ENCODE measurements at places on chromosomes 16 and 17. TPM values are rescaled to one million over a fixed set of nuclear protein-coding genes. Genes with fewer than 3 reads are reported as not detected.
A peak's percentile ranks its signal among the peaks of the same experiment; 100 is the strongest.

GRIN2C gene
- total RNA-seq = not detected

SLC12A3 gene
- total RNA-seq = not detected

NUBP2 gene
- total RNA-seq = 82.8 TPM

KRTAP1-5 gene
- not detected for total RNA-seq

DNA sequence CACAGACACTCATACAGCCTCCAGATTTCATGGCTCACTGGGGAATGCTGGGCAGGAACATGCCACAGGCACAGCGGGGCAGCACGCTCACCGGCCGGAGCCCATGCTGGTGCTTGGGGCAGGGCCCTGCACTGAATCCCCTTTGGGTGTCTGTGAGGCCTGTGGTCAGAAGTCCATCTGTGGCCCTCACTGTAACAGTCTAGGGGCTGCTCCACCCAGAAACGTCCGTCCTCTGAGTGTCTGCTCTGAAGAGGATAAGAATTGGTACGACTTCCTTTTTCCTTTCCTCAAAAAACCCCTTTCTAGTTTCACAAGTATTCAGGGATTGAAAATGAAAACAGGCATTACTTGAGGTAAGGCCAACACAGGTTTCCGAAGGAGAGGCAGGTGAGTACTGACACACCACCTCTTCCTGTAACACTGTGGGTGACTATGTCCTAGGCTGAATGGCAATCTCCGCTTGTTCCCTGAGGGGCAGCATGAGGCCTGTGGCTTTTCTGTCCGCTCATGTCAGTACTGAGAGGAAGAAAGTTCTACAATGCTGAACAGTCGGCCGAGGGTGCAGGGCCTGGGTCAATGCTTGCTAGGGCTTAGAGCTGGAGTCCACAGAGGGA lies 42.5 kb downstream of the TMEM11 start:
- H3K4me3 ChIP-seq = no peak overlapping the region
- H3K36me3 ChIP-seq = peaks cover 5% of the 10 kb centered on the region
- DNase-seq = no peak
- H3K27me3 ChIP-seq = no peaks in the 10 kb centered on the region
- H3K4me1 ChIP-seq = no peaks in the 10 kb centered on the region

DNA sequence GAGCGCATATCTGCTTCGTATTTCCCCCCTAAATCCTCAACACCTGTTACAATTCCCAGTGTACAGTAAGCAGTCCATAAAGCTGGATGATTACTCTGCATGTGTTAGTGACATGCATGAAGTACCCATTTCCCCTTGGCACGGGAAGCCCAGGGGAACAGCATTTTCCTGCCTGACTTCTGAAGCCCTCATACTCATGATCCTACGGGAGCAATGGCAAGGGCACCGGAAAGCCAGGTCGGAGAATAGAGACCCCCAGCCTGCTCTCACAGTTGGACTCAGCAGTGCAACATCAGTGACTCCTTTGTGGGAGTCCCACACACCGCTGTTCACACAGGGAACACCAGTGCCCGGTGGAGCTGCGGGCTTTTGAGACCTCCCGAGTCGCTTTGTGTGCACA lies 336.9 kb downstream of the CDH13 start:
- no peak for DNase-seq
- no peaks in the 10 kb centered on the region for H3K36me3 ChIP-seq
- no peaks in the 10 kb centered on the region for H3K27me3 ChIP-seq
- H3K4me1 ChIP-seq = no peaks in the 10 kb centered on the region
- no peak overlapping the region for H3K27ac ChIP-seq

DNA sequence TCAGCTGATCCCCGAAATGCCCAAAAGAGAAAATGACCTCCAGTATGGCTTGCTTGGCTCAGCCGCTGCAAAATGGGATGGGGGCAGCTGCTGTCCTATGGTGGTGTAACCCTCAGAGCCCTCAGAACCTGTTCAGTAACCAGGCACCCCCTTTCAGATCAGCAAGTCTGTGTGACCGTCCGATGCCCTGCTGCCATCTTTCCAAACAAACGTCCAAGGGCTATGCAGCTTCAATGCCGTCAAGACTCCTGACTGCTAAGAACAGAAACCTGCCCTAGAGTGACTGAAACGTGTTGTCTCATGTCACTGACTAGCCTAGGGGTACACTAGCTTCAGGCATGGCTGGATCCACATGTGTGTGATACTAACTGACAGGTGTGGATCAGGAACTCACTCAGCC lies 70.4 kb downstream of the GNAO1 start:
- no peak for DNase-seq
- peaks cover 45% of the 10 kb centered on the region for H3K4me1 ChIP-seq
- no peaks in the 10 kb centered on the region for H3K27me3 ChIP-seq
- H3K27ac ChIP-seq = peak overlapping the region; percentile 70
- peak overlapping the region; percentile 47 for H3K4me3 ChIP-seq

- H3K27me3 ChIP-seq = no peaks in the 10 kb centered on the region
- no peak overlapping the region for H3K4me3 ChIP-seq
- no peak for DNase-seq
- peaks cover 44% of the 10 kb centered on the region for H3K4me1 ChIP-seq
These were observed 1.6 kb downstream of the UNC119 start for GRCh38 chr17:28550858-28551257.
